T-helper 1 cell (primary cell): ENCODE measurements at places on chromosomes 1 and 21.

DNA sequence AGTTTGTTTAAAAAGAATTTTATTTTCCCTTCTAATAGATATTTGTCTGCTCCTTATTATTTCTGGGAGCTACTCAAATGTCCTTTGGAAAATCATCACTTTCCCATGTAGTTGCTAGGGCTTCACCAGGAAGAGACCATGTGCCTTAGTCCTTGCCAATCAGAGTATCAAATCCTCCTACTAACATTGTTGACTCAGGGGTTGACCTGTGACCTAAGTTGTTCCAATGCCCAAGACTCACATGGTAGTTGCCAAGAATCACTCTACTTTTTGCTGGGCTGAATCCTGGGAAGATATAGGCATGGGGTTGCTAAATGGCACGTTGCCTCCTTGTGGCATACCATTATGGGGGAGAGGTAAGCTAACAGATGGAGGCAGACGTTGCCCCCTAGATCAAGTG is 58.2 kb upstream of the FOXD3 start:
- no peak for DNase-seq

- no peak for DNase-seq
These were observed 30.6 kb downstream of the LDLRAP1 start for GRCh38 chr1:25573961-25574360.

GRCh38 chr1:20380616-20381035 is 90.0 kb downstream of the VWA5B1 start:
- DNase-seq: no peak

DNA sequence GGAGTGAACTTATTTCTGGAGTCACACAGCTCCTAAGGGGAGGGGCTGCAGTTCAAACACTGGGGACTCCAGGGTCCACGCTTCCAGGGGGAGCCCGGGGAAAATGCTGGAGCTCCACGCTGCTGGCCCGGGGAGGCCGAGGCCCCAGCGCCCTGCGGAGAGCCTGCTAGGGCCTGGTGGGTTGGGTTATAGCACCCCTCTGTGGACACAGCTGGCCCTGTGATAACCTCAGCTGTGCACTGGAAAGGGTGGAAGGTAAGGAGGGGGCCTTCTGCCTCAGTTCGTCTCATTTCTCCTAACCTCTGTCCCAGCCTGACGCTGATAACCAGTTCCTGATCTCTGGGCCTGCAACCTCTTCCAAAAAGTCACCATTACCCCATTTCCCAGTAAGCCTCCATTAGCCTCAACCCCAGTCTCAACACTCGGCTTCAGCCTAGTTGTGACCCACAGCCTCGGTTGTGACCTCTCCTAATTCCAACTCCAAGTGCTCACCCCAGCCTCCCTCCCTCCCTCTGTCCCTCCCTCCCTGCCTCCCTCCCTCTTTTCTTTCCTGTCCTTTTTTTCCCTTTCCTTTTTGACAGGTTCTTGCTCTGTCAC is 7.1 kb downstream of the NBL1 start:
- peak; percentile 38 for DNase-seq

DNA sequence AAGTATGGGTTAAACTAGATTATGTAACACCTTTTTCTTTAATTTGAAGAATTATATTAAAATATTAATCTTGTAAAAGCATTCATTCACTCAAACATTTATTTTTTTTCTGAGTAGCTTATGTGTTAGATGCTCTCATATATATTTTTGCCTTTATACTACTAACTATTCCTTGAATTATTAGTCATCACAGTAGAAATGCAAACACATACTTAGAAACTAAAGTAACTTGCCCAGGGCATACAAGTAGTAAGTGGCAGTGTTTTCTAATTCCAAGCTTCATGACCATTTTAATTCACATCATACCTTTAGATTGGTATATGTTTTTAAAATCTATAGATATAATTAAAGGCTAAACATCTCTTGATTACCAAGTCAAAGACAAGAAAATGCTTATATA is 1271.0 kb downstream of the BRINP3 start:
- no peak for DNase-seq
